ENCODE measurements at places on chromosomes 13 and 19.
A peak's percentile ranks its signal among the peaks of the same experiment; 100 is the strongest.

DNA sequence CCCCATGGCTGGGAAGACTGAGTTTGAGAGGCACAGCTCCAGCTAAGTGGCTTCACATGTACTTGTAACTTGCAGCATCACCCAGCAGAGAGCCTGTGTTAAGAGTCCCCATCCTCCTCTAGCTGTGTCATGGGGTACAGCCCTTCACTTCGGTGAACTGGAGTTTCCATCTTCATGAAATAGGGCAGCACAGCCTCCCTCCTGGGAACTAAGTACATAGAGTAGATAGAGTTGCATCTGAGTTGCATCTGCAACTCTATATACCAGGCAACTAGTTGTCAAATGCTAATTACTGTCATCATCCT lies 1.2 kb downstream of the PRDX2 start:
- DNase-seq, result no peak

- peak; percentile 48 for DNase-seq
These were observed 17.2 kb downstream of the RASA3 start for GRCh38 chr13:114115191-114115671.

DNA sequence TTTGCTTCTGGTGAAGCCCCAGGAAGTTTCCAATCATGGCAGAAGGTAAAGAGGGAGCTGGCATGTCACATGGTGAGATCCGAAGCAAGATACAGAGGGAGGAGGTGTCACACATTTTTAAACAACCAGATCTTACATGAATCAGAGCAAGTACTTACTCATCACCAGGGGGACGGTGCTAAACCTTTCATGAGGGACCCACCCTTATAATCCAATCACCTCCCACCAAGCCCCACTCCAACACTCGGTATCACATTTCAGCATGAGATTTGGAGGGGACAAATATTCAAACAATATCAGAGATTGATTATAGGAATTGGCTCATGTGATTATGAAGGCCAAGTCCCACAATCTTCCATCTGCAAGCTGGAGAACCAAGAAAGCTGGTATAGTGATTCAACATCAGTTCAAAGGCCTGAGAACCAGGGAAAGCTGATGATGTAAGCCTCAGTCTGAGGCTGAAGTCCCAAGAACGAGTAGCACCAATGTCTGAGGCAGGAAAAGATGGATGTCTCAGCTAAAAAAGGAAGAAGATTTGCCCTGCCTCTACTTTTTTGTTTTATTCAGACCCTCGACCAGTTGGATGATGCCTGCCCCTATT lies 58.6 kb upstream of the WDFY2 start:
- no peak for DNase-seq

DNA sequence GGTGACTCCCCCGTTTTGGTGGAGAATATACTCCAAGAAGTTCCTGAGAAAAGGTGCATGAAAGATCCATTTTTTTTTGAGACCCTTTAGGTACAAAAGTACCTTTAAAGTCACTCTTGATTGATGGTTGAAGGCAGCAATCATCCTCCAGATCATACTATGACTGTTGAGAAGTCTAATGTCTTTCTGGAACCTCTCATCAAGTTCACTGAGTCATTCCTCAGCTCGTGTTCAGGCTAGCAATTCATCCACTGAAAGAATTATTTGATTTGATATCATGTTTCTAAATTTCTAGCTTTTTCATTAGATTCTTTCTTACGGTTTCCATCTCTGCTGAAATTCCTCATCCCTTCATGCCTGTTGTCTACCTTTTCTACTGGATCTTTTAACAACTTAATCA lies 65.1 kb upstream of the GJB6 start:
- no peak for DNase-seq

GRCh38 chr13:25406377-25406776 lies 34.6 kb downstream of the ATP8A2 start:
- no peak for DNase-seq

Measured in GM10248 (cell line).